H4 (cell line): ENCODE measurements at places on chromosomes 4 and X. TPM values are rescaled to one million over a fixed set of nuclear protein-coding genes. Genes with fewer than 3 reads are reported as not detected.

Gene COL4A5
- 26.0 and 39.4 TPM in 2 replicates for total RNA-seq

Gene UCP1
- total RNA-seq, result not detected in 2 replicates

Gene AWAT1
- not detected in 2 replicates for total RNA-seq

Gene RHOXF2B
- not detected in 2 replicates for total RNA-seq

Gene UGT2B11
- total RNA-seq, result not detected in 2 replicates

Gene ZNF630
- 4.4 and 4.5 TPM in 2 replicates for total RNA-seq

Gene DMRTC1
- not detected in 2 replicates for total RNA-seq

Gene CT45A2
- not detected in 2 replicates for total RNA-seq

Gene MTNR1A
- 0.33 TPM in 1 of 2 replicates, not detected in the other for total RNA-seq

Gene ARAP2
- total RNA-seq, result 7.3 and 18.8 TPM in 2 replicates

Gene MAGEA2B
- total RNA-seq, result 3.2 and 19.6 TPM in 2 replicates

Gene APELA
- total RNA-seq, result 0.04 and 0.10 TPM in 2 replicates

Gene ALAS2
- total RNA-seq, result not detected in 2 replicates

Gene AIMP1
- total RNA-seq, result 46.5 and 50.0 TPM in 2 replicates

Gene IL3RA
- 0.72 and 1.1 TPM in 2 replicates for total RNA-seq

Gene OTUD6A
- not detected in 2 replicates for total RNA-seq

GRCh38 chrX:111728096-111728495 is 47.1 kb downstream of the ALG13 start:
- no peak for DNase-seq

DNA sequence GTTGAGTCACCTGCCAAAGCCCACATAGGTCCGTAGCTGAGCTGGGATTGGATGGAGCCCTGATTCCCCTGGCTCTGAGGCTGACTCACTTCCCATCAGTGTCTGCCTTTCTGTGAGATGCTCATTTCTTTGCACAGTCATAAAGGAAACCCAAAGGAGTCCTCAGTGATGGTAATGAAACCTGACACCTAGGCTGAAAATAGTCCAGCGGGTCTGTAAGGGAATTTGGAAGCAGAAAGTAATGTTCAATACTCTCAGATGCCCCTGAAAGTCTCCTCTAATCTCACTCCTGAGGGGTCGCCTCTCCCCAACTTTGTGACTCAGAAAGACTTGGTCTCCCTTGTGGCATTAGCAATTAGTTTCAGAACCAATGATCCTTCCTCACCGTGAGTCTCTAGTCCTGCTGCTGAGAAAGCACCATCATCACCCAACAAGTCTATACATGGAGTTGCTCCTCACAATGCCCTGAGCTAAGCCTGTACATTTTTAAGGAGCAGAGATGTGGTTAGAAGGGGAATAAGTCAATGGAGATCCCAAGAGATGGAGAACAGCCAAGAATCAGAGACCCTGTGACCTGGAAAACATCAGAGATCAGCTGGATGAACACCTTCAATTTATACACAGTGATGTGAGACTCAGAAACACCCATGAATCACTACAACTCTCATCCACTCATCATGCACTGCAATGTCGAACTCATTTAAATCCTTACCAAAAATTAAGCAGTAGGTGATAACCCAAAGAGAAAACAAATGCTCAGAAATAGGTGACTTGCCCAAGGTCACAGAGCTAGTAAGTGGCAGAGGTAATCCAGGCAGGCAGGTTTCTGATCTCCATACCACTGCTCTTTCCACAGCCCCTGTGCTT is 219.0 kb upstream of the CPEB2 start:
- DNase-seq, result peak; percentile 36

- peak; percentile 27 for DNase-seq
Measured at GRCh38 chr4:173057901-173058300, 110.7 kb upstream of the GALNT7 start.

DNA sequence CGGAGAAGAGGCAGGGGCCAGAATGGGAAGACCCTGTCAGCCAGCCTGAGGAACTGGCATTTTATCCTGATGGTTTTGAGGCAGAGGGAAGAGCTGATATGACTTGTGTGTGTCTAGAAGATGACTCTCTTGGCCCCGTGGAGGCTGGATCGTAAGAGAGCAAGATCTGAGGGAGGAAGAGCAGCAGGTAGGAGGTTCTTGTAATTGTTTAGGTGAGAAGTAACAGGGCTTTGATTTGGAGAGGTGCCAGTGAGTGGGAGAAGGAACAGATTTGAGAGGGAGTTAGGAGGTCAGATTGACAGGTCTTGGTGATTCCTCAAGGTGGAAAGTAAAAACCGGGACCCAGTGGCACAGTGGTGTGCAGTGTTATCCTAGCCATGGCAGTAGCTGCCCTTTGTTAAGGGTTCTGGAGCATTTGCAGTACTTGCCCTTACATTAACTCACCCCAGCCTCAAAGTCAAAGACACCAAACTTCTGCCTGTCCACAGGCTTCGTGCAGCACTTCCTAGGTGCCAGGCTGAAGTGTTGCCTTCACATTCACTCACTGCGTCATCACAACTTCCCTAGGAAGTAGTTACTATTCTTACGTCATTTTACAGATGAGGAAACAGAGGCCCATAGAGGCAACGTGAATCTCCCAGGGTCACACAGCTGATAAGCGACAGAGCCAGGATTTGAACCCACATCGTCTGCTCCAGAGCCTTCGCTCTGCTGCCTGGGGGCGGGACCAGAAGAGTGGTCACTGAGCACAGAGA is 23.7 kb downstream of the RTL5 start:
- DNase-seq, result no peak

- no peak for DNase-seq
Measured at GRCh38 chr4:79272126-79272525, 53.7 kb downstream of the NAA11 start.

GRCh38 chr4:38003628-38004027 is 43.4 kb downstream of the PTTG2 start:
- DNase-seq, result no peak

DNA sequence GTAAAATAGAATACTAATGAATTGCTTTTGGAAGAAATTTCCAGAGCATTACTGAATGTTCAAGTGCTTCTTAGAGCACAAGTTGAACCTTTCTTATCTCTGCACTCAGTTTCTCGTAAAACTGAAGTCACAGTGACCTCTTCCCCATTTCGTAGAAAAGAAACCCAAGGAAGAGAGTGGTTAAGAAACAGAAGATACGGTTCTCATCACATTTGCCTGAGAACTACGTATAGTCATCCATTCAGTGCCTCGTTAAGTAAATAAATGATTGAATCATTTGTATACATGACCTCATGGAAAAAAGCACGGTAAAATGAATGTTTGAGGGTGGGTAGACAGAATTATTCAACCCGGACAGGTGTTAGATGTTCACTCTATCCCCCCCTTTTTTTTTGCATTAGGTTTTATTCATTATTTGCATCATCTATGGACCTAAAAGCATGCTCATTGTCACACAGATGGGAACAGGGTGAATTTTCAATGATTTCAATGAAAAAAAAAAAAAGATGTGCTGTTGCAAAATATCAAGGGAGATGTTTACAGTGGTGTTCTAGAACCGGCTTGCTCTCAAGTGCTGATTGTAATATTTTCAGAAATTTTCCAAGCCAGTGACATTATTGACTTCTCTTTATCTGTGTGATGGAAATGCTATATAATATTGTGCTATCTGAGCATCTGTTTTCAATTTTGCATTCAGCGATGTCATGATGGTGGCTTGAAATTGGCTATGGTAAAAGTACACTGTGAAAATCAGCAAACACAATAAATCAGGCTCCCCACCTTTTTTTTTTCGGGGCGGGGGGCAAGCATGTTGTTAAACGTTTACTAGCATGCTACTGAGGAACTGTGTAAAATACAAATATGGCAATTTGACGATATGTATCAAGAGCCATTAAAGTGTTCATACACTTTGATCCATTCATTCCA is 4.3 kb downstream of the RHOH start:
- DNase-seq, result peak; percentile 84

DNA sequence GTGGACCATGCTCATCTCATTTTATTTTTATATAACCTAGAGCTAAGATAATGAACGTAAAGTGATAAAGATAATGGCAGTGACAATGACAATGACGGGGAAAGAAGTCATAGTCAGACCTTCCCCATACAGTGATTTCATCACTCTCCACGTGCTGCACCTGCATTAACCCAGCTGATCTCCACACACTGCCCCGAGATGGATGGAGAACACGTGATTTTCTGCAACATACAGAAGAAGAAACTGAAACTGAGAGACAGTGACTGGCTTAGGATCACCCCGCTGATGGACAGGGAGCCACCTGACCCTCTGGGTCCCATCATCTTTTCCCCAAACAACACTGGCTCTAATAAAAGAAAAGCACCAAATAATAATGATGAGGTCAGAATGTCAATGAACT is 22.0 kb downstream of the EVC2 start:
- DNase-seq, result no peak

GRCh38 chrX:7596822-7597221 is 246.1 kb upstream of the VCX start:
- no peak for DNase-seq

GRCh38 chr4:78337244-78338020 is 214.1 kb upstream of the ANXA3 start:
- DNase-seq, result no peak

DNA sequence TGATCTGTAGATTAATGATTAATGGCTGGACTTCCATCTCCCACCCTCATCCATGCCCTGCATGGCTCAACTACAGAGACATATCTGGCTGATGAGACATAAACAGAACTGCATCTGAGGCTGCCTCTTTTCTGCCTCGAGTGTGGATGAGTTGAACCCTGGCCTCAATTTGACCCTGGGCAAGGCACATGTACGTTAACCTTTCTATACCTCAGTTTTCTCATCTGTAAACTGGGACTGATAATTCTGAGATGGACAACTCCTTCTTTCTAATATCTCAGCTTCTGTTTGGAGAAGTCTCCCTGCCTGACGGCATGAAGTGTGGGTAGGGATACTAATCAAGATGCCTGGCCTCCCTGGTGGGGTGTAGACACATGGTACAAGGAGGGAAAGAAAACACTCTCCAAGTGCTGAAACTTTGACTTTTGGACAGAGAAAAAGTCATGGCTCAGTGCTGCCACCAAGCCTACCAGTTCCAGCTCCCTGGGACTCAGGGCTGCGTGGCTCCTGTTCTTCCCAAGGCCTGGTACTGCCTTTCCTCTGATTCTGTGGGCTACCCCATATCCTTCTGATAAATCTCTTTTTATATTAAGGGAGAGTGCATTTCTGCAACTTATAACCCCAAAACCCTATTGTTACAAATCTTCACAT is 64.4 kb downstream of the HAUS3 start:
- DNase-seq, result no peak

DNA sequence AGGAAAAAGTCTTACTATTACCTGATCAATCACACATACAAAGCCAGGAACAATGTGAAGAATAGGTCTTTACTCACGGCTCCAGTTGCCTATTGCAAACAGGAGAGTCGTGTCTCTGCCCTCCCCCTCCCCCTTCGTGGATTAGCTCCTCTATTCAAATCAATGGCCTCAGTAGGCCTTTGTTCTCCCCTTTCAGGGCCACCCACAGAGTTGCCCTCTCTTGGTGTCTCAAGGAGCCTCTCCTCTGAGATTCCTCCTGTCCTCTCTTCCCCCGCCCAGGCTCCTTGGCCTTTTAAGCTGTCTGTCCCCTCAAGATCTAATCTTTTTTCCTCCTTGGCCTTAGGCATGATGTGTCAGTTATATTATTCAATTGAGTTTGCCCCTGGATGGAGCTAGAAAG is 107.2 kb upstream of the NALF2 start:
- no peak for DNase-seq

DNA sequence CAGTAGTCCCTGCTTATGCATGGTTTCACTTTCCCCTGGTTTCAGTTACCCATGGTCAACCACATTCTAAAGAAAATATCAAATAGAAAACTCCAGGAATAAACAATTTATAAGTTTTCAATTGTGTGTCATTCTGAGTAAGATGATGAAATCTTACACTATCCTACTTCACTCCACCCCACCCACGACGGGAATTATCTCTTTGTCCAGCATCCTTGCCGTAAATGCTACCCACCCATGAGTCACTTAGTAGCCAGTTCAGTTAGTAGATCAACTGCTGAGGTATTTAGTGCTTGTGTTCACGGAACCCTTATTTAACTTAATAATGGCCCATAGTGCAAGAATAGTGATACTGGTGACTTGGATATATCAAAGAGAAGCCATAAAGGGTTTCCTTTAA is 91.4 kb downstream of the KLHL13 start:
- DNase-seq, result peak; percentile 28

- no peak for DNase-seq
Measured at GRCh38 chrX:68672581-68673318, 25.3 kb downstream of the STARD8 start.

GRCh38 chr4:16862697-16863096 is 35.7 kb downstream of the LDB2 start:
- no peak for DNase-seq

DNA sequence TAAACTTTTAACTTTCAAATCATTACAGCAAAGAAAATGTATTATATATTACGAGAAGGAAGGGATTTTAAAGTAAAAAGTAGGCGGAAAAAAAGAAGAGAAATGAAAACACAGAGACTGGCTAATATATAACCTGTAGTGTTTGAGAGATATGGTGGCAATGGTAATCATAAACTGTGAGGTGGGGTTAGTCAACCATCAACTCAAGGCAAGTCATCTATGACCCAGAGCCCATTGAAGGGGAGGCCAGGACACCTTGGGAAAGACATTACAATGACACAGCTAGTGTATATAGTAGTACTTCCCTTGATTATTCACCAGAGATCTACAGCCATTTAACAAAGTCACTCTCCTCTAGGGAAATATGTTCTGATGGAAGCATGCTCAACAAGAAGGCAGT is 423.9 kb upstream of the PITX2 start:
- no peak for DNase-seq

GRCh38 chrX:68999931-69000330 is 165.3 kb downstream of the PJA1 start:
- no peak for DNase-seq

DNA sequence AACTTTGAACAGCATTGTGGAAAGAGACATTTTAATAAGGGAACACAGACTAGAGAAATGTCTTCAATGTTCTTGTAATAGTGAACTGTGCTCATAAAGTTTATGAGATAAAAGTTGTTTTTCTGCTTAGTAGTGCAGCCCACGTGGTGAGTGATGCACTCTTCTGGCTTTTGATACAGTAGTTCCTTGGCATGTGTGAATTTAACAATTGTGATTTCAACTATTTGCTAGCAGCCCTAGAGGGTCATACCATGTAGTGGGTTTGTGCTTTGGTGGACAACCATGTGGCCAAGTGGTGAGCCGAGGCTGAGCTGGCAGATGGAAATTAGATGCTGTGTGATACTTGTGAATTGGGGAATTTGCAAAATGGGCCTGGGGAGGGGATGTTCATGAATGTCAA is 116.2 kb upstream of the SLC4A4 start:
- DNase-seq, result no peak

DNA sequence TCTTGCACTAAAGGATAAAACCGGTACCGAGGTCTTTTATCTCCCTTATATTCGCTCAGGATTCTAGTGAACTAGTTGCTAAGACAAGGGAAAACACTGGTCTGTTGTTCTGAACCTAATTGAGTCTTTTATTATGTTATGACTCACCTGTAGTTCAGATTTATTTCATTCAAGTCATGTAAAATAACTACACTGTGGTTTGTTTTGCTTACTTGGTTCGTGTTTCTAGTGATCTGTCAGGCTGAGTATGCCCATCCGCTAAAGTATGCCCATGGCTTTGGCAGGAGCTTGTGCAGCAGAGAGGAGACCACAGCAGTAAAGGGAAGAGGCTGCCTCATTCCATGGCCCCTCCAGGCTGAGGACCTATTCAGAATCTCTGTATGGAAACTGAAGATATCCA is 126.1 kb downstream of the AFF1 start:
- DNase-seq, result peak; percentile 85
